Left ventricle myocardium inferior (tissue), 1 donor: ENCODE measurements at places on chromosomes 13 and 19. TPM values are rescaled to one million over a fixed set of nuclear protein-coding genes. Genes with fewer than 3 reads are reported as not detected.
A peak's percentile ranks its signal among the peaks of the same experiment; 100 is the strongest.

The NLRP11 gene
- total RNA-seq = not detected

The DMAC2 gene
- total RNA-seq = 125 TPM

The PRSS57 gene
- total RNA-seq = not detected

The GAPDHS gene
- not detected for total RNA-seq

The CACNG6 gene
- total RNA-seq = not detected

The APOE gene
- total RNA-seq = 24.1 TPM

The CDX2 gene
- not detected for total RNA-seq

The SHISA7 gene
- not detected for total RNA-seq

The SH2D3A gene
- total RNA-seq = 0.14 TPM

The EXOC3L2 gene
- total RNA-seq = 1.8 TPM

The PCP2 gene
- 2.7 TPM for total RNA-seq

The ZNF560 gene
- total RNA-seq = 0.16 TPM

The ZNF578 gene
- 2.4 TPM for total RNA-seq

The RAB8A gene
- 17.7 TPM for total RNA-seq

GRCh38 chr19:47510516-47511127 is 4.2 kb downstream of the NAPA start:
- peak overlapping the region; percentile 99 for H3K4me3 ChIP-seq
- no peak for DNase-seq
- H3K27me3 ChIP-seq = no peaks in the 10 kb centered on the region

- H3K27ac ChIP-seq = no peak overlapping the region
- peaks cover 7% of the 10 kb centered on the region for H3K4me1 ChIP-seq
- no peaks in the 10 kb centered on the region for H3K36me3 ChIP-seq
- H3K4me3 ChIP-seq = no peak overlapping the region
Observed at GRCh38 chr13:75875450-75875849, 239.3 kb downstream of the LMO7 start.

GRCh38 chr13:33015791-33016323 is 366 bp upstream of the KL start:
- no peaks in the 10 kb centered on the region for H3K36me3 ChIP-seq
- DNase-seq = peak; percentile 19

DNA sequence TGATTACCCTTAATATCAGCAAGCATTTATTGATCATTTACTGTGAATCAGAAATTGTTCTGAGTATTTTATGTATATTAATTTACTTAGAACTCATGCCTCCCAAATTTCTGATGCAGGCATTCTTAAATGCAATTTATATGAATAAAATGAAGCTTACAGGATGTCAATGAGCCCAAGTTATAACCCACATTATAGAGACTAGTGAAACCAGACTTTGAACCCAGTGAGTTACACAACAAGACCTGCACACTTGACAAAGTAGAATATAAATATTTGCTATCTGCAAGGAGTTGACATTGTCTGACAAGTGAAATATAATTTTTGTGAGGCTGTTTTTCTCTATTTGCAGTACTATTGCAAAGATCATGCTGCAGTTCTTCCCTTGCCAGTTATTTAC is 656.0 kb downstream of the GPC5 start:
- H3K36me3 ChIP-seq = no peaks in the 10 kb centered on the region
- no peaks in the 10 kb centered on the region for H3K27me3 ChIP-seq
- H3K27ac ChIP-seq = no peak overlapping the region
- H3K4me3 ChIP-seq = no peak overlapping the region

- no peaks in the 10 kb centered on the region for H3K4me1 ChIP-seq
- peak; percentile 61 for DNase-seq
- no peaks in the 10 kb centered on the region for H3K36me3 ChIP-seq
- no peak overlapping the region for H3K27ac ChIP-seq
- peaks cover 71% of the 10 kb centered on the region for H3K27me3 ChIP-seq
Observed at GRCh38 chr19:42140125-42140754, 8.0 kb upstream of the POU2F2 start.

DNA sequence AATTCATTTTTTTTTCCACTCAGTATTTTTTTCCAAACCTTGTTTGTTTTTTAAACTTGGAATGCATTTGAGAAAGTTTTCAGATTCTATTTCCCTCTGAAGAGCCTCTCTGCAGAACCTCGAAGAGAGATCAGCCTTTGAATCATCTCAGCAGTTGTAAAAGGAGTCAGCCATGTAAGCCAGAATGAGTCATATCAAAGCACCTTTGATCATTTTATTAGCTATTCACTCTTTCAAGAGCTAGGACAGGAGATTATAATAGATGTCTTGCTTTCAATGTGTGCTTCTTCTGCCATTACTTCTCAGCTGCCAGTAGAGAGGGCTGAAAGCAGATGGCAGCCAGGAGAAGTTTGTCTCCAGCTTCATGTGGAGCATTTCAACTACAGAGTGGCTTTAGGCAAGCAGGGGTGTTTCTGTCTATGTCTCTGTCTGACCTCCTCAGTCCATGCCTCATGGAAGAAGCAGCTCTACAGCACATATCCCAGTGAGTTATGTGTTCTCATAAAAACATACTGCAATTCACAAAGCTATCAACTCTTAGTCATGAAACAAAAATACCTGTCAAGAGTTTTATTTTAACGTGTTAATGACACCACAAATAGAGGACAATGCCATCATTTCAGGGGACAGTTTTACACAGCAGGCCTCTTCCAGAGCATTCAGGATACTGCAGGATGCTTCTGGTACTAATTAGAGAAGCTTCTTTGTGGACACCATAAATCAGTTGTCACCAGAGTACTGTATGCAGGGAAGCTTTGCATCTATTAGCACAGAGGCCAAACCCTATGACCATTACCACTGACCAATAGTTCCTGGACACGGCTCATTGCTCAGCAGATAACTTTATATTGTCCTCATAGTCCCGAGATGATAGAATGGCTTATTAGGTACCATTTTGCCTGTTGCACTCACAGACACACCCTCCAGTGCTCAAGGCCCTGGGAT is 94.3 kb downstream of the NHLRC3 start:
- no peak overlapping the region for H3K4me3 ChIP-seq
- H3K36me3 ChIP-seq = no peaks in the 10 kb centered on the region
- no peaks in the 10 kb centered on the region for H3K4me1 ChIP-seq
- no peak overlapping the region for H3K27ac ChIP-seq
- DNase-seq = no peak

DNA sequence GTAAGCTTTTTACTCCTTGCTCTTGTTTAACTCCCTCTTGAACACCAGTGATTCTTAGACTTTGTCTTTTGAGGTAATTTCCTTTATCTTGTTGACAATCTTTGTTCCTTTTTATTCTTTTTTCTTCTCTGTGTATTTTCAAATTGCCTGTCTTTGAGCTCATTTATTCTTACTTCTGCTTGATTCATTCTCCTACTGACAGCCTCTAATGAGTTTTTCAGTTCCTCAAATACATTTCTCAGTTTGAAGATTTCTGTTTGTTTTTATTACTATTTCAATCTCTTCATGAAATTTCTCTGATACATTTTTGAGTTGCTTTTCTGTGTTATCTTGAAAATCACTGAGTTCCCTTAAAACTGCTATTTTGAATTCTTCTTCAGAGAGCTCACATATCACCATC is 154.1 kb downstream of the ATP8A2 start:
- H3K27ac ChIP-seq = no peak overlapping the region
- H3K36me3 ChIP-seq = no peaks in the 10 kb centered on the region
- H3K27me3 ChIP-seq = peaks cover 12% of the 10 kb centered on the region
- no peak overlapping the region for H3K4me3 ChIP-seq
- no peak for DNase-seq

DNA sequence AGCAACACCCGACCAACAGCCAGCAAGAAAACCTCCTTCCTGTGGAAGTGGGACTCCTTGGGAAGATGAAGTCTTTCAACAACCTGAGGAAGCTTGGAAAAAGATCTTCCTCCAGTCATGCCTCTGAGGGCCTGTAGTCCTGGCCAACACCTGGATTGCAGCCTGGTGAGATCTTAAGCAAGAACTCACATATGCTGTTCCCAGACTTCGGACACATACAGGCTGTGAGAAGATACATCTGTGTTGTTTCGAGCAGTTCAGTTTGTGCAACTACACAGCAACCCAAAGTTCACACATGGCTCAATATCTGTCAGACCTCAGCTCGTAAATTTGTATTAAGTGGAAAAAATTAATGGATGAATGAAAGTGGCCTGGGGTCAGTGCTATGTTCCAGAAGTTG is 65.1 kb upstream of the UBAC2 start:
- no peak overlapping the region for H3K27ac ChIP-seq
- H3K27me3 ChIP-seq = no peaks in the 10 kb centered on the region
- H3K4me3 ChIP-seq = no peak overlapping the region
- DNase-seq = no peak

- H3K27ac ChIP-seq = peak overlapping the region; percentile 35
- DNase-seq = no peak
- no peaks in the 10 kb centered on the region for H3K27me3 ChIP-seq
- no peak overlapping the region for H3K4me3 ChIP-seq
Observed at GRCh38 chr19:32669310-32669709, 5.7 kb downstream of the ANKRD27 start.

GRCh38 chr19:43439032-43439708 is 24.5 kb downstream of the TEX101 start:
- H3K36me3 ChIP-seq = no peaks in the 10 kb centered on the region
- H3K27ac ChIP-seq = peak overlapping the region; percentile 77
- H3K4me3 ChIP-seq = peak overlapping the region; percentile 2
- no peak for DNase-seq
- H3K4me1 ChIP-seq = peaks cover 13% of the 10 kb centered on the region

- no peak overlapping the region for H3K4me3 ChIP-seq
- H3K27me3 ChIP-seq = no peaks in the 10 kb centered on the region
- no peak overlapping the region for H3K27ac ChIP-seq
- no peak for DNase-seq
Observed at GRCh38 chr13:49190901-49191300, 29.2 kb upstream of the MLNR start.

DNA sequence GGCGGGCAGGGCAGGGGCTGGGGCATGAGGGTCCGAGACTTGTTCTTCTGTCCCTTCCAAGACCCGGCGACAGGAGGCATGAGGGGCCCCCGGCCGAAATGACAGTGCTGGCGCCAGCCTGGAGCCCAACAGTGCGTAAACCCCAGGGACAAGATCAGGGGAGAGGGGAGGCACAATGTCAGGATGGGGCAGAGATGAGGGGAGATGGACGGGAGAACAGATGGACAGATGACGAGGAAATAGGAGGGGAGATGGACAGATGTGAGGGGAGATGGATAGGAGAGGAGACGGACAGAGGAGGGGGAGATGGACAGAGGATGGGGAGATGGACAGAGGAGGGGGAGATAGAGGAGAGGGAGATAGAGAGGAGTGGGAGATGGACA is 518 bp downstream of the FLT3LG start:
- no peaks in the 10 kb centered on the region for H3K36me3 ChIP-seq
- H3K4me3 ChIP-seq = peak overlapping the region; percentile 76
- no peaks in the 10 kb centered on the region for H3K27me3 ChIP-seq
- peaks cover 35% of the 10 kb centered on the region for H3K4me1 ChIP-seq
- DNase-seq = no peak
- peak overlapping the region; percentile 91 for H3K27ac ChIP-seq

GRCh38 chr19:39805104-39805503 is 26.4 kb downstream of the LEUTX start:
- H3K36me3 ChIP-seq = no peaks in the 10 kb centered on the region
- H3K27ac ChIP-seq = no peak overlapping the region
- H3K4me3 ChIP-seq = no peak overlapping the region
- no peaks in the 10 kb centered on the region for H3K4me1 ChIP-seq
- H3K27me3 ChIP-seq = peaks cover 15% of the 10 kb centered on the region

GRCh38 chr19:35293363-35293739 is 1.4 kb downstream of the MAG start:
- no peak overlapping the region for H3K27ac ChIP-seq
- H3K4me1 ChIP-seq = no peaks in the 10 kb centered on the region
- DNase-seq = no peak
- peaks cover 76% of the 10 kb centered on the region for H3K27me3 ChIP-seq
- no peak overlapping the region for H3K4me3 ChIP-seq

- no peak overlapping the region for H3K4me3 ChIP-seq
- no peak for DNase-seq
- H3K27me3 ChIP-seq = no peaks in the 10 kb centered on the region
Observed at GRCh38 chr13:38265132-38265497, 84.5 kb upstream of the UFM1 start.

GRCh38 chr13:86601351-86601750 is 802.1 kb upstream of the SLITRK6 start:
- no peaks in the 10 kb centered on the region for H3K27me3 ChIP-seq
- no peak overlapping the region for H3K27ac ChIP-seq
- H3K36me3 ChIP-seq = no peaks in the 10 kb centered on the region
- DNase-seq = no peak

GRCh38 chr19:19179548-19180441 is 9.7 kb upstream of the MEF2B start:
- no peak overlapping the region for H3K27ac ChIP-seq
- no peaks in the 10 kb centered on the region for H3K27me3 ChIP-seq
- peaks cover 53% of the 10 kb centered on the region for H3K36me3 ChIP-seq
- no peaks in the 10 kb centered on the region for H3K4me1 ChIP-seq
- no peak overlapping the region for H3K4me3 ChIP-seq

GRCh38 chr19:33905937-33906577 is 109.4 kb downstream of the KCTD15 start:
- H3K27me3 ChIP-seq = peaks cover 67% of the 10 kb centered on the region
- peak overlapping the region; percentile 94 for H3K27ac ChIP-seq
- DNase-seq = peak; percentile 83

- no peaks in the 10 kb centered on the region for H3K36me3 ChIP-seq
- peak overlapping the region; percentile 95 for H3K4me3 ChIP-seq
- no peaks in the 10 kb centered on the region for H3K27me3 ChIP-seq
- peak; percentile 25 for DNase-seq
- peaks cover 64% of the 10 kb centered on the region for H3K4me1 ChIP-seq
Observed at GRCh38 chr13:44576351-44577235, 463 bp upstream of the TSC22D1 start.

- peaks cover 51% of the 10 kb centered on the region for H3K4me1 ChIP-seq
- H3K4me3 ChIP-seq = no peak overlapping the region
- no peaks in the 10 kb centered on the region for H3K36me3 ChIP-seq
- H3K27me3 ChIP-seq = no peaks in the 10 kb centered on the region
Observed at GRCh38 chr13:74024856-74025255, 109.3 kb downstream of the KLF12 start.

DNA sequence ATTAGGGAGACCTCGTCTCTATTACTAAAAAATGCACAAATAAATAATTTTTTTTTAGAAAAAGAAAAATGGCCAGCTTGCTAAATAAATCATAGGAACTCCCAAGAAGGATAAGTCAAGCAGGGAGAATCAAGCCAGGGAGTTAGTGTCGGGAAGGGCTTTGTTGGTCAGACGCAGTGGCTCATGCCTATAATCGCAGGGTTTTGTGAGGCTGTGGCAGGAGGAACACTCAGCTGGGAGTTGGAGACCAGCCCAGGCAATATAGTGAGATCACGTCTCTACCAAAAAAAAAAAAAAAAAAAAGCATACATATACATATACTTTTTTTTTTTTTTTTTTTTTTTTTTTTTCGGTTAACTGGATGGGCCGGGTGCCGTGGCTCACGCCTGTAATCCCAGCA is 9.0 kb downstream of the NACC1 start:
- H3K27ac ChIP-seq = no peak overlapping the region
- H3K4me1 ChIP-seq = peaks cover 21% of the 10 kb centered on the region
- no peak for DNase-seq
- H3K4me3 ChIP-seq = no peak overlapping the region
- no peaks in the 10 kb centered on the region for H3K36me3 ChIP-seq

GRCh38 chr19:11736696-11737095 is 2.0 kb downstream of the ZNF823 start:
- peaks cover 34% of the 10 kb centered on the region for H3K4me1 ChIP-seq
- no peaks in the 10 kb centered on the region for H3K27me3 ChIP-seq
- H3K36me3 ChIP-seq = no peaks in the 10 kb centered on the region
